ENCODE measurements at places on chromosomes 4 and X.

- no peak for DNase-seq
These were observed 7.4 kb upstream of the MGST2 start for GRCh38 chr4:139658185-139658584.

- DNase-seq, result no peak
These were observed 194.7 kb downstream of the CPEB2 start for GRCh38 chr4:15197005-15197404.

DNA sequence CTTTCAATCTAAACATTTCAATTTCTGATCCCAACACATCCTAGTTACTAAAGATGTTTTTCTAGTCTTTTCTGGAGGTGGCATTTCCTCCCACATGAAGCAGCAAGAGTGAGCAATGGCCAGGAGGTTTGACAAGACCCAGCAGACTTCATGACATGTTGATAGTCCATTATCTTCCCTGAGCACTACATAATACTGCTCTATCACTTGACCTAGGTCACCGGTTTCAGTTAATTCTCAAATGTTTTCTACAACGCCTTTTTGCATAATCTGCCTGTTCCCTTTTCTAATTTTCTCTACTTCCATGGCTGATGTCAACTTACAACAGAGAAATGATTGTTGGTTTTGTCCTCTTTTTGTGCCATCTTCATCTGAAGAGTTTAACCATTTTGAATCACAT lies 62.0 kb upstream of the GPRIN3 start:
- DNase-seq, result no peak

- DNase-seq, result no peak
These were observed 114.8 kb upstream of the VAMP7 start for GRCh38 chrX:155766321-155766720.

Data from stimulated activated CD8-positive, alpha-beta memory T cell treated with anti-CD3 and anti-CD28 coated beads, Interleukin-15, amount 100 ng/mL, for 1 hour (primary cell).